ENCODE measurements at places on chromosomes 5 and 9. TPM values are rescaled to one million over a fixed set of nuclear protein-coding genes. Genes with fewer than 3 reads are reported as not detected.

Gene NPDC1
- total RNA-seq, result 67.4 TPM

GRCh38 chr9:126891676-126892075, 22.9 kb upstream of the RALGPS1 start:
- no peak for DNase-seq

DNA sequence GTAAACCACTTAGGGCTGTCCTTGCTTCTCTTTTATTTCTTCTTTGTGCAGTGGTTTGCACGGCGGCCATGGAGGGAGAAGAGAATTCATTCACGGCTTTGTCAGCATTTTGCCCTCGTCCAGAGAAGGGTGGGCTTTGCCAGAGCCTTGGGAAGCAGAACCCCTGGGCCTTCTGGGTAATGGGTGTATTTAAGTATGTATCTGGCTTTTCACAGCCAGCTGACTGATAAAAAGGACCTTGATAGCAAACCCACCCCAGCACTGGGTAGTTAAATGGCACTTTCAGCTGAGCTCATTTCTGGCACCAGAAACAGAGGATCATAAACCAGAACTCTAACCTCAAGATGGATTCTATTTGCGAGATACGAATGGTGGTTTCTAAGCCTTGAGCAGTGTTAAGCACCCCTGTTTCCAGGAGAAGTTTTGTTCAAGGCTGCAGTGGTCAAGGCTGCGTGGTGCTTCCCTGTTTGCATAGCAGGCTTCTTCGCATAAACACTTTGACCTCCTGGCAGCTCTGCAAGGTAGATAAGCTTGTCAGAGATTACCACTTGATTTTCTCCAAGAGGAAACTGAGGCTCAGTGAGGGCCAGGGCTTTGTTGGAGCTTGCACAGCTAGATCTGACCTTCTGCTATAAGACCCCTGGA, 441.6 kb upstream of the KLF4 start:
- peak; percentile 53 for DNase-seq

DNA sequence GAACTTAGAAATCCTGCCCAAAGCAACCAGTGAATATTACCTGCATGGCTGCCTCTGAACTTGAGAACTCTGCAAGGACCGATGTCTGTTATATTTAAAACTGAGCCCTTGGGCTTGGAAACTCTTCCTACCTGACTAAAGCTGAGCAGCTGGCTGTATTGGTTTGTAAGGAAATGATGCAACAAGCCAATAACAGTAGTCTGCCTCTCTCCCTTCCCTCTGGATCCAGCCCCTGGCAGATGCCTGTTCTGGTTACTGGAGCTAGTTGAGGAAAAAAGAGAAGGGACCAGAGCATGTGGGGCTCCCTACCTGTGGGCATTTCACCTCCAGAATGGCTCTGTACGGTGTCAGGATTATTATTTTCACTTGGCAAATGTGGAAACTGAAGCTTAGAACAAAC, 34.7 kb downstream of the SH3RF2 start:
- no peak for DNase-seq

All from endodermal cell (in vitro differentiated cells).